Urinary bladder (tissue), 4 donors: ENCODE measurements at places on chromosomes 12 and 14. TPM values are rescaled to one million over a fixed set of nuclear protein-coding genes. Genes with fewer than 3 reads are reported as not detected.

- no peak for DNase-seq
These were observed 4.8 kb upstream of the LMNTD1 start for GRCh38 chr12:25557830-25558436.

Gene CLEC1A
- total RNA-seq = 3.2 TPM

Gene MARCHF9
- total RNA-seq = 4.0 TPM

DNA sequence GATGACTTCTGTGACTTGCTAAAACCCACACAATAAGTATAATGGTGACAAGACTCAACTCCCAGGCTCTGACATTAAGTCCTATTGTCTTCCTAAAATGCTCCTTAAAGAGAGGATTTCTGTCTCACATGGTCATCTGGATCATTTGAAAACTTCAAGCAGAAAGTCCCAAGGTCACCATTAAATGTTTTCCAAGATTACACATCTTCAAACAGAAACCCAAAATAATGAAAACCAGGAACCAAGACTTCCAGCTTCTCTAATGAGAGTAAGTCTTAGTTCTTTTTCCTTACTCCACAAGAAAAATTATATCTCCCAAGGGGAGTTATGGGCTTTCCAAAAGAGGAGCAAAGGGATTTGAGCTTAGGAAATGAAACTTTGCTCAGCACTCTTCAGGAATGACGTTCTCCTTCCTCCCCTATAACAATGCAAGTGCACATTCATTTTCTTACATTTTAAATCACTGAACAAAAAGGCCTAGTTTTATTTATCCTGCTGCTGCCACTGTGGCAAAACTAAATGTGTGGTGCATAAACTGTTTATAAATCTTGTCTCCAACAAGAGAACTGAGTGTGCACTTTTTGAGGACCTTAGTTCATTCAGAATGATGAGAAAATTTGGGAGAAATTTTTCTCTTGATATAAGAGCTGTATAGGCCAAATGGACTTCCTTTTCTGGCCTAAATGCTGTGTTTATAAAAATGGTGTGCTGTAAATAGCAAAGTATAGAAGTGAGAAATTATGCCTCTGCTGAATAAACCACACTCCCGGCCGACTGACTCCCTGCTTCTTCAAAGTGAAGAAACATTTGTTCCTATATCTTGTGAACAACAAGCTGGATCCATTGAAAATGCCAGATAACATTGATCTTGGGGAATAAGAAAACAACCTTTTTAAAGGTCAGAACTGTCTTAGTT lies 148.4 kb upstream of the PLEKHG7 start:
- DNase-seq = no peak

Gene GUCY2C
- not detected for total RNA-seq
